ENCODE measurements at places on chromosomes 3 and 15.

DNA sequence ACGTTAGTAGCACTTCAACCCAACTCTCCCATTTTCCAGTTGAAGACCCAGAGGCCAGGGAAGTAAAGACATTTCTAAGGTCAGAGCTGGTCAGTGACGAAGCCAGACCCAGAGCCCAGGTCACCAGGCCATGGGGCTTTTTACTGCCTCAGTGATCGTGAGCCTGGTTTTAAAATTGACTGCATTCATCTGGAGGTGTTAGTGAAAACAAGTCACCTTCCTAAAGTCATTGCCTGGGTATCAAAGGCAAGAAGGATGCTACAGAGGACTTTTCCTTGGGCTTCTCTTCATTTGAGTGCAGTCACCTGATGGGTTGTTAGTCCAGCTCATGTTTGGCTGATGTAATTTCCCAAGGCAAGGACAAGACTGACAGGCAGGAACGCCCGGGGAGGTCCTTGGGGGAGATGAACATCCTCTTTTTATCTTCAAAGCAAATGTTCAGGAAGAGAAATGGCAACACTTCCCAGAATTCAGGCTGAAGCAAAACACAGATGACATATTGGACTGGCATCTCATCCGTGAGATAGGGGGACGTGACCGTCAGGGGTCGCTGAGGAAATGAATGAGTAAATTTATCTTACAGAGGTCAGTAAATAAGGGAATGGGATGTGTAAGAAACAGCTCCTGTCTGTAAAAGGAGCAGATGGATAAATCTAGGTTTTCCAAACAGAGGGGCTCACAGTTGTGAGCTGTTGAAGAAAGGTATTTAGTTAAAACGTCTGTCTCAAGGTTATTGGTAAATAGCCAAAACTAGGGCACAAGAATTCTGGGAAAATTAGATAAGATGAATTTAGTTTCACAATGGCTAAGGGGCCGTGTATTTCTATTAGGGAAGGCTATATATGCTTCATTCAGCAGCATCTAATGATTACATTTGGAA is 201.2 kb downstream of the OPA1 start:
- DNase-seq, result no peak

- DNase-seq, result no peak
Measured at GRCh38 chr3:180934638-180935037, 22.2 kb downstream of the FXR1 start.

- no peak for DNase-seq
Measured at GRCh38 chr15:84773716-84774115, 25.3 kb downstream of the ZNF592 start.

DNA sequence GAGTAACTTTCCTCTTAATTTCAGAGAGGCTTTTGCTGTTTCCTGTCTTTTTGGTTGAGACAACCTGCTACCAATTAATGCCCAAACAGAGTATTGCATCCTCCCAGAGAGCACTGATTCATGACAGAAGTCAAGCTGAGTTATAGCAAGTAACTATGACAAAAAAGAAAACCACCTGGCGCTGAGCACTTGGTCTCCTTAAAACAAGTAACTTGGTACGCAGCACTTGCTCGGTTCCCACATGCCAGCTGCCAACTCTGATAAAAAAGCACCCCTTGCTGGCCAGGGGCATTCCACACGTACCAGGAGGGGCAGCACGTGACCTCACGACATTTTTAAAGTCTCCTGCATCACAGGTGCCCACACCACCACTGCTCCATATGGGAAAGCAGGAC is 13.5 kb upstream of the MYO5C start:
- DNase-seq, result no peak

GRCh38 chr3:149415484-149415883 is 38.0 kb upstream of the TM4SF1 start:
- DNase-seq, result no peak

- DNase-seq, result no peak
Measured at GRCh38 chr3:98331329-98331728, 22.3 kb upstream of the OR5K4 start.

- DNase-seq, result peak; percentile 71
Measured at GRCh38 chr15:74616366-74616939, 817 bp downstream of the CLK3 start.

- DNase-seq, result no peak
Measured at GRCh38 chr3:2706144-2706835, 403.9 kb downstream of the IL5RA start.

- DNase-seq, result no peak
Measured at GRCh38 chr15:63157891-63158431, 684 bp upstream of the RPS27L start.

GRCh38 chr3:128242818-128243601 is 89.7 kb downstream of the EEFSEC start:
- peak; percentile 22 for DNase-seq

- DNase-seq, result no peak
Measured at GRCh38 chr3:72331076-72331475, 517.2 kb downstream of the SHQ1 start.

GRCh38 chr3:194312743-194313281 is 38.3 kb downstream of the CPN2 start:
- no peak for DNase-seq

GRCh38 chr15:34314491-34315490 is 22.8 kb downstream of the SLC12A6 start:
- DNase-seq, result no peak
